Amniotic epithelial cell (primary cell): ENCODE measurements at places on chromosomes 1 and 21.

DNA sequence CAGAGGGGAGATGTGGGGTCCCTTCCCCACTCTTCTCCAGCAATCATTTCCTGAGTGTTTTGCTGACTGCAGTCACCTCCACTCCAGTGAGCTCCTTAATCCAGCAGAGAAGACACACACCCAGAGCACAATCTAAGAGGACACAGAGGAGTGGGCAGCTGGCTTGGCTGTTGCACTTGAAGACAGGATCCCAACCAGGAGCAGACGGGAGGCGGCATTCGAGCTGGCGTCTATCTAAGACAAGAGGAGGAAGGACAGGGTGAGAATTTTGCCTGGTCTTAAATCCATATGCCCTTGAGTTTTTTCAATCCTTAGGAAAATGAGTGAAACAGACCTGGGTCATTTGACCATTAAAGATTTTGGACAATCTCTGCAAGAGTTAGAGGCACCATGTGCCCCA, 56.1 kb upstream of the SIM2 start:
- no peak for DNase-seq

GRCh38 chr1:178821134-178821866, 49.6 kb downstream of the ANGPTL1 start:
- no peak for DNase-seq

GRCh38 chr1:59427155-59427554, 130.3 kb downstream of the FGGY start:
- peak; percentile 26 for DNase-seq

GRCh38 chr1:219276049-219276738, 102.5 kb downstream of the LYPLAL1 start:
- DNase-seq: no peak

DNA sequence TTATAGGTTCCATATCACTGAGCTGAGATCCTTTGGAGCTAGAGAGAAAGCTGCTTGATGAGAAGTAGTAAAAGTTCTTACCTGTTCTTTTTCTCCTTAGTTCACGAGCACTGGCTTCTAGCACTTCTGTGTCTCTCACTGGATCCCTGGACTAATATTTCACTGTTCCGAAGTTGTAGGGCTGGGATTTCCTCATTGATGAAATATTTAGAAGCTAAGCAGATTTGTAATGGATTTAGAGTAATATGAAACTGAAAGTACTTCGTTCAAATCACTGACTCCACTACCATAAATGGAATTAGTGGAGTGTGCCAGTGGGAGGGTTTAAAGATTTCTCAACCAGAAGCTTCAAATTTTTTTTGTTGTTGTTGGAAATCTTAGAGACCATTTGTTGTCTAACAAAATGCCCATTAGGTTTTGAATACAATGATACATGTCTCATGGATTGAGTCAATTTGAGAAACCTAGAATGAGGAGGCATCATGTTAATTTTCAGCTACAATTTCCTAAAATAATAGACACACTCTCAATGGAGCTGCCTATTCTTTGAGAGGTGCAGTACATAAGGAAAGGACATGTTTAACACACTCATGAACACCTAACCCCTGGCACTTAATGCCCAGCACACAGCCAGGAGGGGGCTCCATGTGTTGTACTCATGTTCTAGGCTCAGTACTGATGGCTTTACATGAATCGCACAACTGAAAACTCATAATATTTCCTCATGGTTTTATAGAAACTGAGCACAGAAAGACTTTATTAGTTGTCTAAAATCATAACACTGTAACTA, at the start of gene GBP1:
TSS of gene GBP1 (minus strand) at position 130 of the 790 bp plus-strand sequence. CDS start 1,974 bp downstream, outside the sequence.
- peak; percentile 94 for DNase-seq

DNA sequence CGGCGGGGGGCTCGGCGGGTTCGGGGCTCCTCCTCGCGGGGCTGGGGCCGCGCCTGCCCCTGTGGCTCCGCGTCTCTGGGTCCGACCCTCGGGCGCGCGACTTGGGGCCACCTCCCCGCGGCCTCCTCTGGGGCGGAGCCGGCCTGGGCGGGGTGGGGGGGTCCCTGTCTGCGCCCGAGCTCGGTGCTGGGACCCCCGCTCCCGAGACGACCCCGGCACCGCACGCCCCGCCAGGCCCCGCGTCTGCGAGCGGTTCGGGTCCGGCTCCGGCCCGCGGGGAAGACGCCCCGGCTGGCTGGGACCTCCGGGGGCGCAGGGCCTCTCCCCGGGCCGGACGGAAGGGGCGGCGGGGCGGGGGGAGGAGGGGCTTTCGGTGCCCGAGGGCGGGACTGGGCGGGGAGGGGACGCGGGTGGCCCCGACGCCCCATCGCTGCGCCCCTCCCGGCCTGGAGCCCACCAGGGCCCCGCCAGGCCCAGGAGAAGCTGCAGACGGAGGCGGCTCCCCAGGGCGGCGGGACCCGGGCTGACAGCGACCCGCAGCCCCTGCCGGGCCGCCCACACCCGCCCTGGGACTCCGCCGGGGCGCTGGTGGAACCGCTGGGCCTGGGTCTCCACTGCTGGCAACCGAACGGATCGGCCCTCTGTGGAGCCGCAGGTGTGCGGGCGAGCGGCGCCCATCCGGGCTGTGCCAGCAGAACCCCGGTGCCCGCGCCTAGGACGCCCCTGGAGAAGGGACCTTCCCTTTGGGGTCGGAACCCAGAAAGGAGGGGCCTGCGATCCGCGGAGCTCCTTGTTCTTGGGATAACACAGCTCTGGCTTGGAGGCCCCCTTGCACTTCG, 610 bp downstream of the COL6A2 start:
- DNase-seq: no peak

GRCh38 chr1:226268421-226269124, 40.4 kb downstream of the LIN9 start:
- peak; percentile 56 for DNase-seq

DNA sequence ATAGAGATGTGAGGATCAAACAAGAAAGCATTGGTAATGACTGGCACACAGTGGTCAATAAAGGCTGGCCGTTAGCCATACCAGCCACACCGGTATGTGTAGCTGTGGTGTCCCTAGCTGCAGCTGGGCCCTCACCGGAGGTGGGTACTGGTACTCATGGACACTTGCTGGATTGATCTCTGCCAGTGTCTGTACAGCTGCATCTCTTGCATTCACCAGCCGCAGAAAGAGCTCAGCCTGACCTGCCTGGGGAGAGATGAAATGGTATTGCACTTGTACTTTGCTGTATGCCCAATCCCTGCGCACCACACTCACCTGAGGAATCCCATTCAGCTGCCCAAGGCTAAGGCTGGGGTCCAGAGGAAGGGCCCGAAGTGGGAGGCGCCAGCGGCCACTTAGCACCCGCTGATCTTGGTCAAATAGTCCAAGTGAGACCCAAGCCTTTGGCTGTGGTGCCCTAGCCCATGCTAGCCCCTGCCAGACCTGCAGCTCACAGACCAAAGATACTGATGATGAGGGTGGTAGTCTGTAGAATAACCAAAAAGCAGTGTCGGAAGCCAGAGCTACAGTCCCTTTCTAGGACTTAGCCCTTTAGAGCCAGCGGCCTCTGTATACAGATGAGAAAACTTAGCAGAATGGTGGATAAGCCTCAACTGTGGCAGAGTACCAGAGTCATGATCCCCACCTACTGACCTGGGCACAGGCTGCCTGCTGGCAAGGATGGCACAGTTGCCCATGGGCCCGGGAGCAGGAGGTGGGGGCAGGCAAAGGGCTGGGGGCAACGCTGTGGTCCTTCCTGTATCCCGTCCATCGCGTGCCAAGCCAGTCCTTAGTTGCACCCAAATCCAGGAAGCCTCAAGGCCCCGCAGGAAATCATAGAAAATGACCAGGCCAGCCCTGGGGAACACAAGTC, 3.0 kb downstream of the CCDC17 start:
- DNase-seq: no peak

- DNase-seq: peak; percentile 92
These were observed 23.6 kb downstream of the LAMC2 start for GRCh38 chr1:183209533-183210158.

GRCh38 chr1:67560580-67561255, 124.3 kb upstream of the GADD45A start:
- DNase-seq: peak; percentile 36

DNA sequence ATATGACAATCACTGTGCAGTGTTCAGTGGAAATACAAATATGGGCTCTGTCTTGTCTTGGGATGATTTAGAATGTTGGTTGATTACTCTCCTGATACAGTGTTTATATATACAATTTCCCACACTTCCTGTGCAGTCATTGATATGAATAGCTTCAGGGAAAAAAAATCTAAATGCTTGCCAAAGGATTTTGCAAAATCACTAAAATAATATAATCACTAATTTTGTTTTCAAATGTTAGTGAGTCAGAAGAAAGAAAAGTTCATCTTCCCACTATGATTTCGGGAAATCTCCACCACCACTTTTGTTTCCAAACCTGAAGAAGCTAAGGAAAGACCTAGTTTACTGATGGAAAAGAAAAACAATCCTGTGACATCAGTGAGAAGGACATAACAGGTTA, 32.1 kb upstream of the CHRM3 start:
- DNase-seq: no peak

DNA sequence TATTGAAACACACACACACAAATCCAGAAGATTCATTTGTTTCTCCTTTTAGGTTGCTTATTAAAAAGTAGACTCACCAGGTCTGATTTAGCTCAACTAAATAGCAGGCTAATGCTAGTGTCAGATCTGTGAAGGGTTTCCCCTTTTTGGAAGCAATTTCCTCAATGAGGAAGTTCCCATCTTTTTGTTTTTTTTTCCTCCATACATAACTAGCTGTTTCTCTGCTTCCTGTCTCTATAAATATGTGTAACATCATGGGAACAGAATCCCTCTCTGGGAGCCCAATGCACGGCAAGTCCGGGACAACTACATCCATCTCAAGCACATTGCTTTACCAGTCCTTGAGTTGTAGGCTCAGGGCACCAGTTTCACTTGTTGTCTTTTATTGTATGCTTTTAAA, 1421.1 kb downstream of the PLA2G4A start:
- DNase-seq: no peak

DNA sequence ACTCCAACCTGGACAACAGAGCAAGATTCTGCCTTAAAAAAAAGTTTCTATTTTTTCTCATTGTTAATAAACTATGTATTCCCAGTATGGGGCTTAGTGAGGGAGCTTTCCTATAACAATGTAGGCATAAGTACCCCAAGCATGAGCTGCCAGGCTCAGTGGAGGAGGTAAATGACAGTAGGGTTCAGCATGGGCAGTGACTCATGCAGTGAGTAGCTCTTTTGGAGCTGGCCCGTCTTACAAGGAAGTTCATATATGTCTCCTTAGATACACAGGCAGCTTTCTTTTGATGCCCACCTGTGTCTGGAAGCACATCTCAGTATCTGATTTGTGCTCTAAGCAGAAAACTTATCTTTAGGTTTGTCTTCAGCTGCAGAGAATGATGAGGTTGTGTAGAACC, 57.9 kb downstream of the ZNF678 start:
- no peak for DNase-seq

DNA sequence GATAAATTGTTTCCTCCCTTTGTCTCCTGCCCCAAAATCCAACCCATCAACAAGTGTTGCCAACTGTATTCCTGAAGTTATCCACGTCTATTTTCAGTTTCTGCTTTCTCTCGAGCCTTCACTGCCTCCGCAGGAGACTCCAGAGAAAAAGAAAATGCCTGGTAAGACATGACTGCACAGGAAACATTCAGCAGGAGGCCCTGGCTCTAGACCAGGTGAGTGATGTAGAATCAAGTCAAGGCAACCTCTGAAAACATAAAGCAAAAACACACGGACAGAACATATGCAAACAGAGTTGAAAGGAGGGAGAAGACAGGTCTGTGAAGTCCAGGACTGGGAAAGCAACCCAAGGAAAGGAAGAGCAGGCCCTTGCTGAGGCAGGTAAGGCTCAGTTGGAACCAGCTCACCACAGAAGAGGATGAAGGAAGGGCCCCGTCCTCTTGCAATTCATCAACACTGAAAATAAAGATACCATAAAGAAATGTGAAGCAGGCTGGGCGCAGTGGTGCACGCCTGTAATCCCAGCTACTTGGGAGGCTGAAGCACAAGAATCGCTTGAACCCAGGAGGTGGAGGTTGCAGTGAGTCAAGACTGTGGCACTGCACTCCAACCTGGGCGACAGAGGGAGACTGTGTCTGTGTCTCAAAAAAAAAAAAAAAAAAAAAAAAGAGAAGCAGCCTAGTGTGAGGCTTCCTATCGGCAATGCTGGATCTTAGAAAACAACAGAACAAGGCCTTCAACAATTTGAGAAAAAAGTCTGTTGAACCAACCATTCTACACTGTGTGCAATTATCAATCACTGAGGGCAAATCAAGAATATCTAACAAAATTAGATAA, 8.8 kb downstream of the NOL9 start:
- DNase-seq: no peak

- DNase-seq: no peak
These were observed 55.7 kb downstream of the PRKCZ start for GRCh38 chr1:2105781-2106524.

GRCh38 chr1:31798433-31799195, 17.2 kb downstream of the SPOCD1 start:
- DNase-seq: peak; percentile 91

DNA sequence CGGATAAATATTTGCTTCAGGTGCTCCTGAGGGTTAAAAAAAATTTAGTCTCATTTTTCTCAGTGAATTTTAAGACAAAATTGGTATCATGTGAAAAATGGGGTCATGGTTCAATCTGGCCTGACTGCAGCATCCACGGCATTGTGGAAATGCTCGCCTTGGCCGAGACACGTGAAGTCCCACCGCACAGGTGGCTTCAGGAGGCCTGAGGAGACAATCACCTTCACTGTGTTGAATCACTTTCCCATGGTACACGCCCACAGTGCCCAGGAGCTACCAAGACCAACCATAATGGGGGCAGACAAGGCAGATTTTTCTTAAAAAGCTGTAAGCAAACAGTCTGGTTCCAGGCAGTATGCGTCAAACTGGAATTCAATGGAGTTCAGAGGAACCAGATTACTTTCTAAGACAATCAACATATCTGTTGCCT, 11.0 kb upstream of the CPLANE2 start:
- no peak for DNase-seq
